Endothelial cell of umbilical vein (primary cell): ENCODE measurements at places on chromosomes 1 and 21.

GRCh38 chr1:47564570-47564969 is 126.7 kb downstream of the FOXD2 start:
- no peak for DNase-seq

- DNase-seq: no peak
These were observed 508.8 kb upstream of the ZP4 start for GRCh38 chr1:238399558-238399957.

- no peak for DNase-seq
These were observed 214.7 kb downstream of the CHRM3 start for GRCh38 chr1:239601108-239601507.

DNA sequence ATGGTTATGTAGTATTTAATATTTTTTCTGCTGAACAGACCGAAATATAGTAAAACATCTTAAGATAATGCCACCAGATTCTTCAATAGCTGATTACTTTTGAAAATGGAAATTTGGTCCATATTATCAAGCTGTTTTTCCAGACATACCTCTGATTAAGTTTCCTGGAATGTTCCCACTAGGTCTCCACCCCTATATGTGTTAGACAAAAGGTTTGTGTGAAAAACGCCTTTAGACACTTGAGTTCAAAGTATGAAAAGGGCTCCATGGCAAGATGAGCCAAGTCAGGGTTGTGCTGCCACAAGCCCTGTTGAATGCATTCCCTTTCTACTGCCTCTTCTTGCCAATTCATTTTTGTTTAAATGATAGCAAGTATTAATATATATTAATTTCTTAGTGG is 52.7 kb downstream of the ZBTB17 start:
- DNase-seq: peak; percentile 49

- no peak for DNase-seq
These were observed 81.3 kb downstream of the PTPN14 start for GRCh38 chr1:214470132-214470531.

DNA sequence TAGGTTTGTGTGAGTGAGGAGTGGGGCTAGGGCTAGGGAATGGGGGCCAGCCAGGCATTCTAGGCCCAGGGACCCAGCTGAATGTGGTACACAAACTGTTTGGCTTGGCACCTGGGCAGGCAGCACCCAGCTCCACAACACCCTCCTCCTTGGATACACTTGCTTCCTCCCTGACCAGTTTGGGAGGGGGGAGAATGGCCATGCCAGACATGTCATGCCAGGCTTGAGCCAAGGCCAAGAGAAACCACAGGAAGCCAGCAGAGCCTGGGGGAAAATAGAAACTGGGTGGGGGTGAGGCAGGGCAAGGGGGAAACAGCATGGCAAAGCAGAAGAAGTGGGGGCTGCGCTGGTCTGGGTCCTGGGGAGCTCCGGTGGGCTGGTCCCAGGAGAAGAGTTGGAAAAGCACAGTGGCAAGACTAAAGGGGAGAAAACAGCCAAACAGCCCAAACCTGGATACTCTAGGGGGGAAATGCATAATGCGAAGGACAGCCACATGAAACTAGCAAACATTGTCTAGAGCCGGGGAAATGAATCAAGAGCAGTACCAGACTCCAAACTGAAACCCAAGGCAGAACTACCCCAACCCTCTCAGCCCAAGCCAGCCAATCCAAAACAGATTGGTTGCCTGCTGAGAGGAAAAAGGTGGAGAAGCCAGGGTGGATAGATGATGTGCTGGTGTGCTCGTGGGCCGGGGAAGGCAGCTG is 47.9 kb downstream of the LGR6 start:
- no peak for DNase-seq

DNA sequence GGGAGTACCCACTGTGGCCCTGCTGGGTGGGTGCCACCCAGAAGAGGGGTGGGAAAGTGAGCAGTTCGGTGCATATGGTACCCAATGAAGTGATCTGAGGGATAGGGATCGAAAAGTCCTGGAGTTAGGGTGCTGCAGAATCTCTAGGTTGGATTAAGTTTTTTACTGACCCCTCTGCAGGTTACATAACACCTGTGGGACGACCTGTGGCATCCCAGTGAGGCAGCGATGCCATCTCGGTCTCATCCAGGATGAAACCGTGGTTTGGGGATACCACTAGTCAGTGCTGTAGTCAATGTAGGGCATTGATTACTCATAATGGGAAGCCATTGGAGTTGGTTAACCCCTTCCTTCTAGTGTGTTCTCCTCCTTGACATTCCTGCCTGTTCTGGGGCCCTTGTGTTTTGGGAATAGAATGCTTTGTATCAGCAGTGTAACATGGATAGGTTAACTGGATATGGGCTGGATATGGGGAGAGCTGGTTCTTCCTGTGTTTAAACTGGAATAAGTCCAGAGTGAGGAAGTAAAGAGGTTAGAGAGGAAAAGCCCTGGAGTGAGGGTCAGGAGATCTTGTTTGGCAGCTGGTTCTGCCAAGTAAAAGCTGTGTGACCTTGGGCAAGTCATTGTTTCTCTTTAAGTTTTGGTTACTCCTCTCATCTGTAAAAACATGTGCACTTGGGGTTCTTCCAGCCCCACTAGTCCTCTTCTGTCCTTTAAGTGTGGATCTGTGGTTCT is 42.8 kb upstream of the ATF3 start:
- peak; percentile 31 for DNase-seq

DNA sequence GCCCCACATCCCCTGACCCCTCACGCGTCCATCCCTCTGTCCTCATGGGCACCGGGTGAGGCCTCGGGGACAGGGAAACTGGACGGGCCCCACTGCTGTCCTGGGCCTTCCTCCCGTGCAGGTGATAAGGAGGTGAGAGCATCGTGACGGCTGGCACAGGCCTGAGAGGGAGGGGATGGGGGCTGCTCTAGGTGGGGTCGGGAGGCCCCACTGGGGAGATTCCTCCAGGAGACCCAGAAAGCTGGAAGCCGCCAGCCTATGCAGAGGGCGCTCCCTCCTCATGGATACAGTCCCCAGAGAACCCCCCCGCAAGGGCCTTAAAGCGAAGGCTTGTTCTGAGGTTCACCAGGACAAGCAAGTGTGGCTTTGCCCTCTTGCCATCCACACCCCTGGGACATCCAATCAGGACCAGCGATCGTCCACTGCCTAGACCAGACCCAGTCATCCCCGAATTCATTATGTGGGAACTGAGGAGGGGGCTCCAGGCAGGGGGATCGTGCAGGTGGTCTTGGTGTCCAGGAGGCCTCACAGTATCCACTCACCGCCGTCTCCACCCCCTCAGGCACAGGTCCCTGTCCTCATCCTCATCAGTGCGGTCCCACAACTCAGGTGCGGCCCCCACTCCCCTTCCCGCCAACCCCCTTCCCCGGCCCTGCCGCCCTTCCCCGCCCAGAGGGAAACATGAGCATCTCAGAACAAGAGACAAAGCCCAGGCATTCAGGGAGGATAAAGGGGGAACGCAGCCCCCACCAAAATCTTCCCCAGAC is 45.3 kb upstream of the COL18A1 start:
- no peak for DNase-seq

DNA sequence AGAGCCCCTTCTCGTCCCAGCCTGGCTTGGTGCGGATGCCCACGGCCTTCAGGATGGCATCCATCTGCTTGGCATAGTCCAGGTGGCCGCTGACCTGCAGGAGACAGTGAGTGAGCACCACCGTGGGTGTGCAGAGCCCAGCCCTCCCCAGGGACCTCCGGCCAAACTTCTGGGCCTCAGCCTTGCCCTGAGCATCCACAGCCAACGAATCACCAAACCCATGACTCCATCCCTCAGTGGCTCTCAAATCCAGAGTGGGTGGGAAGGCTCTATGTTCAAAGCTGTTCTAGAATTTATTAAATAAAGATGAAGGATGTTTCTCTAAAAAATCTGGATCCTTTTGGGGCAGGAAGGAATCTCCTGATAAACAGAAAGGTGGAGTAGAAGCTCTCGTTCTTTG is 18.7 kb downstream of the HTR6 start:
- no peak for DNase-seq

DNA sequence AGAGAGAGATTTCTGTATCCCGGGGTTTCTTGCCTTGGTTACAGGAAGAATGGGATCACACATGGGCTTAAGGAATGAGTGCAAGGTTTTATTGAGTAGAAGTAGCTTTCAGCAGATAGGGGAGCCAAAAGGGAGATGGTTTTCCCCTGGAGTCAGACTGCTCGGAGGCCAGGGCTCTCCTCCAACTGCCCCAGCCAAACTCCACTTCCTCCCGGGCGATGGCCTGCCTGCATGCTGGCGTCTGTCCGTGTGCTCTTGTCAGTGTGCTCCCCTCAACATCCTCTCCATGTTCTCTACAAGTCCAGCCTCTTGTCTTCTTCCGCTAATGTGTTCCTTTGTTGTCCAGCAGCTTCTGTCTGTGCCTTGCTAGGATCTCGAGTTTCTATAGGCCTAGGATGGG is 421.3 kb upstream of the ADGRL2 start:
- no peak for DNase-seq

DNA sequence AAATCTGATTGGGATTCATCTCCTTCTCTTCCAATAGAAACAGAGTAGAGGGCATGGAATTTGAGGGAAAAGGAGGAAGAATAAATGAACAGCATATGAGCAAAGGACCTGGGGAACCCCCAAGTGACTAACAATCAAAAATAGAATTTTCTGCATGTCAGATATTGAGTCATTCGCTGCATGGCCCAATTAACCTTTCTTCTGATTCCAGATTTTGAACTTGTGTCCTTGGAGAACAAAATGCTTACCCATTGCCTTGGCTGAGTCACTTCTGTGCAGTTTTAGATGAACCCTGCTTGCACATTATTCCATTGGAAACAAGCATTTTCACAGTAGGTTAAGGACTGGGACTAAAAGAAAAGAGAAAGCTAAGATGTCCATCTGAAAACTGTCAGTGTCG is 390.5 kb downstream of the ST6GALNAC3 start:
- DNase-seq: peak; percentile 38

- no peak for DNase-seq
These were observed 186.9 kb downstream of the VPS13D start for GRCh38 chr1:12416744-12417143.

DNA sequence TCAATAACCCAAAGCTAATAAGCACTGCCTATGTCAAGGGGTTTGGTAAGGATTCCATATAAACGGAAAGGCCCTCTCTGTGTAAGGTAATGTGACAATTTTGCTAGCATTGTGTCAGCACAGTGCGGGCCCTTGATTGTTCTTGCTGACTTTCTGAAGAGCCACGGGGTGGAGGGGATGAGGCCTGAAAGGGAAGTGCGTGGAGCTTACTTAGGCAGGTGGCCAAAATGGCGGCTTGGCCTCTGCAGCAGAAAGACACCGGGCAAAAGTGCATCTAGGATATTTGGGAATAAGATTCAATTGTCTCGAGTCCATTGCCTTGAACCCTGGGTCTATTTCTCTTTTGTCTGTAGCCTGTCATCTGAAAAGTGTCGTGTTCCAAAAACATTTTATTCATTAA is 114.3 kb downstream of the TGFB2 start:
- peak; percentile 86 for DNase-seq

DNA sequence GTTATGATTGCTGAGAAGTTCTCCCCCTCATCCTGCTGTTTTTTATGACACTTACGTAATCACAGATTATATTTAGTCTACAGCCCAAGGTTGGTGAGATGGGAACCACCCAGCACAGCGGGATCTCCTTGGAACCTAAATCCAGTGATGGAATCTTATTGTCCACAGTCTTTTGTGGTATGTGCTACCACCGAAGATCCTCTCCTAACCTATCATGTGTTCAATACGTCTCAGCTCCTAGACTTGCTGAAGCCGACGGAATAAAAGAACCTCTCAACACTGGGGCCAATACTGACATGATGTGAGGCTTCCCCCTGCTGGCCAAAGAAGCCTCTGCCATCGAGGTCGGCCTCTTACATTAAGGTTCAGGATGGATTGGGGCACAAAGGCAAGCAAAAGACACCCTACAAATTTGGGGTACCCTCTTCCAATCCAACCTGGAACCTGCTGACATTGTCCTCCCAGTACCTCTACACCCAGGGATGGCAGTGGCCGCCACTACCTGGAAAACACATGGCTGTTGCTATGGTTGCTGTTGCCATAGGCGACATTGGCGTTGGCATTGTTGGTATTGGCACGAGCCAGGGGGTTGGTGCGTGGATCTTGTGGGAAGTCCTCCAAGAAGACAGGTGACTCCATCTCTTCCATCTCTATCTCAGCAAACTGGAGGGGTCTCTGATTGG is 19.4 kb upstream of the KIF21B start:
- peak; percentile 73 for DNase-seq

GRCh38 chr1:51442616-51443015 is 76.5 kb downstream of the EPS15 start:
- no peak for DNase-seq

GRCh38 chr1:218436997-218437396 is 91.9 kb downstream of the TGFB2 start:
- DNase-seq: no peak

DNA sequence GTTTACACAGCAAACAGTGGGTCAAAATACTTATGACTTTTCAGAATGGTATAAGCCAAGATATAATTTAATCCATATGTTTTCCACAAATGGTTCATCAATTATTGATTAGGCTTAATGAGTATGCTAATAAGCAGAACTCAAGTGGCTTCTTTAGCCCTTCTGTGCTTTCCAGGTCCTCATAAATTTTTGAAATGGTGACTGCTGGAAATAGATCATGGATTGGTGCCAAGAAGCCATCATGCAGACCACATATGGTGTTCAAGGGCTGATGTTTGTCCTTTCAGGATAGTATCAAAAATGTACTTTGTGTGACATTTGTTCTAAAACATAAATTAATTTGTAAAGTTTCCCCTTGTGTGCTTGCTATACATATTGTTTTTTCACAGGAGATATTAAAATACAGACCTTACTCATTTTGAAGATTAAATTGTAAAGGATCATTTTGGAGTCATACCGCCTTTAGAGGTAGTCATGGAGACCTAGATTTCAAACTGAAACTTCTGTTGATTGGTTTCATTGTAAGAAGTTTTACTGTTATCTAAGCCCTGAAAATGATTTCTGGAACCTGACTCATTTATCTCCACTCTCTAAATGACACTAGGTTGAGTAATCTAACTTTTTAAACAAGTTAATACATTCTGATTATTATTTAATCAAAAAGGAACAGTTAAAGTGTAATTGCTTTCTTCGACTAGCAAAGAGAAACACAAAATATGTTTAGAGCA is 507.9 kb downstream of the PLA2G4A start:
- DNase-seq: no peak

- DNase-seq: no peak
These were observed 22.3 kb upstream of the RGS2 start for GRCh38 chr1:192786576-192786975.

GRCh38 chr1:175070818-175071217 is 3.2 kb downstream of the TNN start:
- DNase-seq: no peak

DNA sequence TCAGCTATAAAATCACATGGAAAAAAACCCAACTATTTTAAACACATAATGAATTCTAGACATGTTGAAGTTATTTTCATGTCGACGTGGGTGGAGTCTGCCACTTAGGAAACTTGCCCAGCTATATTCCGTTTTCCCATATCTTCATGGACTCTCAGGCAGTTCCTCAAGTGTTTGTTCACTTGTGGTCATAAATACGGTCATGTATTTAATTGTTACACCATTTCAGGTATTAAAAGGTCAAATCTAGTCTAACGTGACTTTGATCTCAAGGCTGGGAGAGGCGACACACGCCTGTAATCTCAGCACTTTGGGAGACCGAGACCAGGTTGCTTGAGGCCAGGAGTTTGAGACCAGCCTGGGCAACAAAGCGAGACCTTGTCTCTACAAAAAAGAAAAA is 346.9 kb downstream of the PBX1 start:
- no peak for DNase-seq

GRCh38 chr1:240190881-240191401 is 99.3 kb downstream of the FMN2 start:
- DNase-seq: no peak
